ENCODE measurements at places on chromosomes 4 and X.
A peak's percentile ranks its signal among the peaks of the same experiment; 100 is the strongest.

- no peak for DNase-seq
These were observed 288.5 kb downstream of the USP46 start for GRCh38 chr4:52370576-52370975.

GRCh38 chr4:61397174-61397573 is 197.0 kb downstream of the ADGRL3 start:
- no peak for DNase-seq

GRCh38 chrX:149641432-149641831 is 9.8 kb upstream of the TMEM185A start:
- no peak for DNase-seq

- DNase-seq, result no peak
These were observed 231.8 kb downstream of the BANK1 start for GRCh38 chr4:102022343-102022742.

DNA sequence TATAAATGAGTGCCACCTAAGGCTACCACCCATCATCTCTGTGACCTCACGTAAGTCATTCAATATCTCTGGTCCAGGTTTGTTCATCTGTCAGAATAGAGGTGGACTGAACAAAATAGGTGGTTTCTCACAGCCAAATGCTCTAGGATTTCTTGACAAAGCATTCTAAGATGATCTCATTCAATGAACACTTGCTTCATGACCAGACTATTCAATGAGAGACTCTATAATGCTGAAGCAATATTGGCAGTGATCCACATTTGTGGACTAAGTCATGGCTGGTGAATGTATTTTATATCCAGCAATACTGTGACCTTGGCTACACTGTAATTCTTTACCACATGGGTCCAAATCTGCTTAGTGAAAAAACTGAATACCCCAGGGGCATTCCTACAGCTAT is 37.9 kb downstream of the LDB2 start:
- no peak for DNase-seq

GRCh38 chrX:25003066-25003849 is 12.5 kb downstream of the ARX start:
- no peak for DNase-seq

GRCh38 chr4:3805731-3806130 is 39.5 kb downstream of the ADRA2C start:
- DNase-seq, result no peak

DNA sequence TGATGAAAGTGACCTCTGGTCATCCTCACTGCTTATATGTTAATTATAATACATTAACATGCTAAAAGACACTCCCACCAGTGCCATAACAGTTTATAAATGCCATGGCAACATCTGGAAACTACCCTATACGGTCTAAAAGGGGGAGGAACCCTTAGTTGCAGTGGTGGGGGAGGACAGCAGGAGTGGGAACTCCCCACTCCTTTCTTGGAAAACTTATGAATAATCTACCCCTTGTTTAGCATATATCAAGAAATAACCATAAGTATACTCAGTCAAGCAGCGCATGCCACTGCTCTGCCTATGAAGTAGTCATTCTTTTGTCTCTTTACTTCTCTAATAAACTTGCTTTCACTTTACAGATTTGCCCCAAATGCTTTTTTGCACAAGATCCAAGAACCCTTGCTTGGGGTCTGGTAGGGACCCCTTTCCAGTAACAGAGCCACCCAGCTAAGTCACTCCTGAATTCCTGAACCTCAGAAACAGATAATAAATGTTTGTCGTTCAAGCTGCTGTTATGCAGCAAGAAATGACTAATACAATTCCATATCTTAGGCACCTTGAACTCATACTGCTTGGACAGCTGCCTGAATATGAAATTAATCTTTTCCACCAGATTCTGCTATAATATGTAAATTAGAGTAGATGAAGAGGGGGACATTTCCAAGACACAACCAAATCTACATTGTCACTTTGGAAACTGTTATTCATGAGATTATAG is 14.4 kb upstream of the REPS2 start:
- DNase-seq, result no peak

DNA sequence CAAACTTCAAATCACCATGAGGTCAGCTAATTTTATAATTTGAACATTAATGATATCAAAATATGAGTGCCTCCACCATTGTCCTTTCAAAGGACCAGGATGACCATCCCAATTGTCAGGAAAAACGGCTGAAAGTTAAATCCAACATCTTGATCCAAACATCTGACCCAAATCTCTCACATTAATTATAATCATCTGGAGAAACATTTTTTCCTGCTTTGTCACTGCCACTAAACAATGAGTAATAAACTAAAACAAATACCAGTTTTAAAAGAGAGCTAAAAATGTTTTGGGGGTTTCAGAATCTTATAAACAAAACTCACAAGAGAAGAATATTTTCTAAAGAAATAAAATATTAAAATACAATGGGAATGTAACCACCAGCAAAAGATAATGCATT is 45.7 kb upstream of the NDST4 start:
- no peak for DNase-seq

DNA sequence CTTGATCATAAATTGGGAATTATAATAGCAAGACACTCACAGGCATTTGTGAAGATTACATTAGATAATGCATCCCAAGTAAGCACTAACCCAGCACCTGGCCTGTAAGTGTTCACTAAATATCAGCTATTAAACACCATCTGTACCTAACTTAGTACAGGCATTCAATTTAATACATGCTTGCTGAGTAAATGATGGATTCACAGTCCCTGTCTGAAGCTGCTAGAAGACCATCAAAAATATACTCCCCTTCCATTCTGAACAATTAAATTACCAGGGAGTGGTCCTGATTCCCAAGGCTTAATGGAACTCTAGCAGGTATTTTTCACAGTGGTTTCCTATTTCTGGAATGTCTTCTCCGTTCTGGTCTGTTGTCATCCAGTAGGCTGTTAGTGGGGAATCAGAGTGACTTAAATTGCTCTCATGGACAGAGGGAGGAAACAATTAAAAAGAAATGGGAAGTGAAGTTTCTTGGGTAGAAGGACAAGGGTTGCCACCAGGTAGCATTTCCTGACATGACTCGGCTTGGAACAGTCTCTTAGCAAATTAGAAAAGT is 233.9 kb downstream of the PTTG2 start:
- DNase-seq, result no peak

- DNase-seq, result peak; percentile 68
These were observed 72.6 kb downstream of the TMEM131L start for GRCh38 chr4:153538487-153539357.

DNA sequence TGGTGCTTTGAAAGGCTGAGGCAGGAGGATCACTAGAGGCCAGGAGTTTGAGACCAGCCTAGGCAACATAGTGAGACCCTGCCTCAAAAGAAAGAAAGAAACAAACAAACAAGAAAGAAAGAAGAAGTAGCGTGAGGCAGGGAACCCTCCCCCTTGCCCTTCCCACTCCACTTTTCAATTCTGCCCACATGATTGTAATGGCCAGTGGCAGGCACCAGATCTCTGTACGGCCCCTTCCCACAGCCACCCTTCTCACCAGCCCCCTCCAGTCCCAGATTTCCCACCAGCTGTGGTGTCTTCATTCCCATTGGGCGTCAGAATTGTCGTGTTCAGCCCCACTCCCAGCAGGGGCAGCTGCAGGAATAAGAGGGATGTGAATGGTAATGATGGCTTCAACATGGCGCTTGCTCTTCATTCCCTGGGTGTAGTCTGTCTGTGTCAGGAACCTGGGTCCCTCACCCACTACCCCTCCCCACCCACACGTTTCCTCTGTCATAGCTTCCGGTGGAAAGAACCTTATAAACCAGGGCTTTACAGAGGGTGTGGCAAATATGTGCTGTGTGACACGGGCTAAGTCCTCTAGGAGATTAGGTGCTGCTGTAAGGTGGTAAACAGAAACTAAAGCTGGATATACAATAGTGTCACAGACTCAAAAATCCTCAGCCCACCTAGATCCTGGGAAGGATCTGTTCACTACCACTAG is at the start of gene IL2RG:
TSS of gene IL2RG (minus strand) at position 437 of the 703 bp plus-strand sequence. CDS start at position 399, 38 bp downstream.
- DNase-seq, result no peak

GRCh38 chrX:14027511-14028019 is 2.1 kb downstream of the GEMIN8 start:
- no peak for DNase-seq

- no peak for DNase-seq
These were observed 327.3 kb upstream of the ATOH1 start for GRCh38 chr4:93501244-93501643.

- no peak for DNase-seq
These were observed 459.7 kb upstream of the TRAM1L1 start for GRCh38 chr4:117545039-117545438.

DNA sequence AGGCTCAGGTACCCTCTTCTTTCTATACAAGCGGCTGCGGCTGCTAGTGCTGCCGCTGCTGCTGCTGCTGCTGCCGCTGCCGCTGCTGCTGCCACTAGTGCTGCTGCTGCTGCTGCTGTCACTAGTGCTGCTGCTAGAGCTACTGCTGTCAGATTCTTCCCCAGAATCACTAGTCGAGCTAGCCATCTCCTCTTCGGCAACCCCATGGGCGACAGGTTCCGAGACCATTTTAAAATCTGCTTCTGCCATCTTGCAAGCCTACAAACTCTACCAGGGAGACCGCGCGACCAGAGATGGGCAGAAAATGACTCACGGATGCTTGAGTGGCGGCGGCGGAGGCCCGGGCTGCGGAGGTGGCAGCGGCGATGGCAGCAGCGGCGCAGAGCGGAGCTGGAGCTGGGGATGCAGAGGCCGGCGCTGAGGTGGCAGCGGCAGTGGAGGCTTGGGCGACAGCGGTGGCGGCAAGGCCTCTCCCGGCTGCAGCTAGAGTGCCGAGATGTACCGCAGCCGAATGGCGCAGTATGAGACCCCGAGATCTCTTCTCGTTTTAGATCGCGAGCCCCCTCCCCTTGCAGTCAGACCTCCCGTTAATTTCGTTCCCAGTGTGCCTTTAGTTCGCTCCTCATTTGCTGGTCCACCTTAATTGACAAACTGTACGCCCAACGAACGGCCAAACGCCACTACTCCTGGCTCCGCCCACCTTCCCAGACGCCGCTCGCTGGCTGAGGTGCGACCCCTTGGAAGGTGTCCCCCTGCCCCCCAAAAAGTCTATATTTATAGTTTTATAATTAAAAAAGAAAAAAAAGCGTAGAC is at the start of gene NAP1L3:
TSS of gene NAP1L3 (minus strand) at position 523 of the 813 bp plus-strand sequence. CDS start at position 249, 274 bp downstream.
- DNase-seq, result peak; percentile 82

- DNase-seq, result no peak
These were observed 8.6 kb upstream of the FGF5 start for GRCh38 chr4:80257851-80258250.

DNA sequence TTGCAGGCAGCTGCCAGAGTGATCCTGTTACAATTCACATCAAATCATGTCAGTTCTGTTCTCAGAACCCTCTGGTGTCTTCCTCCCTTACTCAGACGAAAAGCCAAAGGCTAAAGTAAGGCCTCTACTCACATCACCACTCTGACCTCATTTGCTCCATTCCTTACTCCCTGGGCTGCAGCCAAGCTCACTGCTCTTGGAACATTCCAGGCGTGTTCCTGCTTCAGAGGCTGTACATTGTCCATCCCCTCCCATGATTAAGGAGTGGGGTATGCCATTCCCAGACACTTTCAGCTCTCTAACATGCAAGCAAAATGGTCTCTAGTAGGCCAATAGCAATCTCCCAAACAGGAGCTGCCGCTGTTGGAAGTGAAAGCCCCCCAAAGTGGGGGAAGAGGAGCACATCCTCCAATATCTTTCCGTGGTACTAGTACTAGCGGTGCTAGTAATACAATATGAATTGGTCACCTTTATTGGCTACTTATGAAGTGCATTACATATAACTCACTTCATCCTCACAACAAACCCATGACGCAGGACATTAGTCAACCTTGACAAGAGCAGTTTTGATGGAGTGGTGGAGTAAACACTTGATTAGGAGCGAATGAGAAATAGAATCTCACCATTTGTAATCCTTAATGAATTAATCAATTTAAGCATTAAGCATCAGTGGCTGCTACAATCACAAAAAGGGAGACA is 15.0 kb downstream of the GAB3 start:
- no peak for DNase-seq

DNA sequence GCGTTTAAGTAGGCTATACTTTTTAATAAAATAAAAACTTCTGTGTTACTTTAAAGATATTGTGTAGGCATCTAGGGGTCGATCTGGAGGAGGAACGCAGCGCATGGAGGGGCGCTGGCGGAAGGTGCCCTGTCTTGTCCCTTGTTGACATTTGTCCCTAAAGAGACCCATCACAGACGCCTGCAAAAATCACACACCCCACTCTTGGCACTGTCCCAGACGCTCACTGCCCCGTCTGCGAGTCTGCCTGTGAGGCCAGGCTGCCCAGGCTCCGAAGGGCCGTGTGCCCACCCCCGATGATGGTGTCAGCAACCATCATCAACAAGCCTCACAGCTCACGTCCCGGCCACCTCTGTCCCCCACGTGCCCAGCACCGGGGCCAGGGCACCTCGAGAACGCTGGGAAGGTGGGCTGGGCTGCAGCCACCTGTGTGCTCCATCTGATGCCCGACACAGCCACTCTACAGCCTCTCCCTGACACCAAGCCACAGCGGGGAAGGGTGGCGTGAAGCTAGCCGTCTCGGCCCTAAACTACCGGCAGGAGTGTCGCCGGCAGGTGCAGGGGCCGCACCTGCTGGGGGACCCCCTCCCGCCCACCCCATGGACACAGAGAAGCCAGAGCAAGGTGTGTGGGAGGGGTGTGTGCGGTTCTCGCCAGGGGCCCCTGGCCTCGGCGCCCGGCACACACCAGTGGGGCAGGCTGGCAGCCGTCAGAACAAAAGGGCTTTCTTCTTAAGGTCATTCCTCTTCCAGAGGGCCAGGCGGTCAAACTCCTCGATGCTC is 26.8 kb upstream of the AFAP1 start:
- DNase-seq, result no peak

Measured in hindlimb muscle (tissue), 1 donor.